Panc1 (cell line): ENCODE measurements at places on chromosomes 11 and 22. TPM values are rescaled to one million over a fixed set of nuclear protein-coding genes. Genes with fewer than 3 reads are reported as not detected.

OR4D5 gene
- total RNA-seq: not detected

PTPRCAP gene
- total RNA-seq: 0.82 TPM

PRG2 gene
- total RNA-seq: not detected

FOXRED1 gene
- 44.8 TPM for total RNA-seq

PHRF1 gene
- 90.6 TPM for total RNA-seq

- no peaks in the 10 kb centered on the region for H3K36me3 ChIP-seq
- H3K27ac ChIP-seq: no peak overlapping the region
- H3K4me3 ChIP-seq: peak overlapping the region; percentile 20
- H3K27me3 ChIP-seq: no peaks in the 10 kb centered on the region
- H3K4me1 ChIP-seq: peaks cover 4% of the 10 kb centered on the region
- peak; percentile 53 for DNase-seq
Measured at GRCh38 chr11:133927690-133928627, 28.8 kb downstream of the IGSF9B start.
